Central memory CD8-positive, alpha-beta T cell (primary cell): ENCODE measurements at places on chromosomes 6 and 20.
A peak's percentile ranks its signal among the peaks of the same experiment; 100 is the strongest.

- DNase-seq, result no peak
- H3K27ac ChIP-seq, result no peak overlapping the region
- H3K4me3 ChIP-seq, result no peak overlapping the region
- H3K36me3 ChIP-seq, result no peaks in the 10 kb centered on the region
- H3K4me1 ChIP-seq, result no peaks in the 10 kb centered on the region
- H3K27me3 ChIP-seq, result peaks cover 12% of the 10 kb centered on the region
Observed at GRCh38 chr6:135820340-135820739, 31.2 kb upstream of the PDE7B start.

DNA sequence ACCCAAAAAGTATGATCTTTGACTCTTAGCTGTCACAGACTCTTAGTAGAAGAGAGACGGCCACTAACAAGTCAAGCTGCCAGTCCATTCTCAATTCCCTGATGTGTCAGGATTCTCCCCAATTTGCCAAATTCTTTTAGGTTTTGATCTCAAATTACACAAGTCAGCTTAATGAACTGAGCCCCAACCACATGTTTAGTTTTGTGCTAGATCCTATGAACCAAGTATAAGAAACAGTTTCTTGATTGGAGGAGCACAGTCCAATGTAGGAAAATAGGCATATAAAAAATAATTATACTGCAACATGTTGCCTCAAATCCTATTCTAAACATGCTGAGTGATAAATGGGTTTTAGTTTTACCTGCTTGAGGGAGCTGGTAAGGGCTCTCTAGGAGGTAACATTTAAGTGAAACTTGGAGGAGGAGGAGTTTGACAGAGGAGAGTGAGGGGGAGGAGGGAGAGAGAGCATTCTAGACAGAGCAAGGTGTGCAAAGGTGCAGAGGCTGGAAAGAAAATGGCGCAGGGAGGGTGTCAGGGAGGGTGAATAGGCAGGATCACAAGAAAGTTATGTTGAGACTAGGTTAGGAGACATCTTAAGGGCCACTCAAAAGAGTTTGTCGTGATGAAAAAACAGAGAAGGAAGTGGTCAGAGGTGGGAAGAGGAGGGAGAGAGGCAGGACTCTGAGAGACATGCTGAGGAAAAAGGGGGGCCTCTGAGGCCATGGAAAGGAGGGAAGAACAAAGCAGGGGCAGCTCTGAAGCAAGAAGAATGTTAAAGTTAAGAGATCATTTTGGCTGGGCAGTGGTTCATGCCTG, 22.8 kb upstream of the FAM83C start:
- no peak for DNase-seq
- peak overlapping the region; percentile 30 for H3K27ac ChIP-seq
- H3K27me3 ChIP-seq, result no peaks in the 10 kb centered on the region
- peaks cover 16% of the 10 kb centered on the region for H3K4me1 ChIP-seq

- H3K27ac ChIP-seq, result no peak overlapping the region
- H3K4me3 ChIP-seq, result no peak overlapping the region
- DNase-seq, result no peak
- no peaks in the 10 kb centered on the region for H3K4me1 ChIP-seq
- peaks cover 77% of the 10 kb centered on the region for H3K27me3 ChIP-seq
Observed at GRCh38 chr6:84767526-84768201, 3.3 kb upstream of the TBX18 start.

DNA sequence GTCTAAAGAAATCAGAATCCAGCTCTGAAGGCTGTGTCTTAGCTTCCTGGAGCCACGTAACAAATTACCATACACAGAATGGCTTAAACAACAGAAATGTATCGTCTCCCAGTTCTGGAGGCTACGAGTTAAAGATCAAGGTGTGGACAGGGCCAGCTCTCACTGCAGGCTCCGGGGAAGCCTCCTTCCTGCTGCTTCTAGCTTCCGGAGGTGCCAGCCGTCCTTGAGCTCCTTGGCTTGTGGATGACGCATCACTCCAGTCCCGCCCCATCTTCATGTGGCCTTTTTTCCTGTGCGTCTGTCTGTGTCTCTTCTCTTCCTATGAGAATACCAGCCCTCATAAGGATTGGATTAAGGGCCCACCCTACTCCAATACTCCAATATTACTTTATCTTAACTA, 319.1 kb upstream of the QKI start:
- H3K27me3 ChIP-seq, result no peaks in the 10 kb centered on the region
- no peak overlapping the region for H3K4me3 ChIP-seq
- no peak overlapping the region for H3K27ac ChIP-seq
- H3K4me1 ChIP-seq, result no peaks in the 10 kb centered on the region
- DNase-seq, result no peak

- peak overlapping the region; percentile 94 for H3K27ac ChIP-seq
- peaks cover 2% of the 10 kb centered on the region for H3K36me3 ChIP-seq
- peak overlapping the region; percentile 84 for H3K4me3 ChIP-seq
Observed at GRCh38 chr6:2221726-2222274, 23.6 kb downstream of the GMDS start.

- no peak overlapping the region for H3K4me3 ChIP-seq
- no peak for DNase-seq
- H3K27me3 ChIP-seq, result no peaks in the 10 kb centered on the region
- peaks cover 33% of the 10 kb centered on the region for H3K4me1 ChIP-seq
- H3K36me3 ChIP-seq, result peaks cover 6% of the 10 kb centered on the region
Observed at GRCh38 chr6:40474937-40475336, 112.2 kb downstream of the LRFN2 start.

- peaks cover 9% of the 10 kb centered on the region for H3K27me3 ChIP-seq
- no peak overlapping the region for H3K27ac ChIP-seq
- H3K4me3 ChIP-seq, result no peak overlapping the region
- no peaks in the 10 kb centered on the region for H3K4me1 ChIP-seq
- H3K36me3 ChIP-seq, result no peaks in the 10 kb centered on the region
Observed at GRCh38 chr20:50056951-50057713, 55.8 kb downstream of the UBE2V1 start.

DNA sequence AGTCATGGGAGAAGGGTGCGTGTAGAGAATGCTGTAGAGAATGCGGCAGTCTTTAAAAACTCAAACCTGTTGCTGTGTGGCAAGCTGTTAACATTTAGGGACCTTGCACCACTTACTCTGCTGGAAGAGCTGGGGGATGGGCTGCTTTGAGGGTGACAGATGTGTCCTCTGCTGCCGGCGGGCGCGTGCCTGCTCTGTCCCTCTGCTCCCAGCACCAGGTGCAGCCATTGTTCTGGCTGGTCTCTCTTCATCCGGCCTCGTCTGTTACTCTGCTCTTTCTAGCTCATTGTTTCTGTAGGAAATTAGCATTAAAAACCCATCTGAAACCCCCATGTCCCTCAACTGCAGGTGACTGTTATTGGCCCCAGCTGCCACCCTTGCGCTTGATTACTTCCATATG, 78.5 kb downstream of the CBFA2T2 start:
- DNase-seq, result no peak
- H3K27me3 ChIP-seq, result no peaks in the 10 kb centered on the region
- no peaks in the 10 kb centered on the region for H3K36me3 ChIP-seq

- H3K4me3 ChIP-seq, result peak overlapping the region; percentile 19
- H3K27me3 ChIP-seq, result no peaks in the 10 kb centered on the region
- H3K36me3 ChIP-seq, result peaks cover 35% of the 10 kb centered on the region
- H3K4me1 ChIP-seq, result peaks cover 23% of the 10 kb centered on the region
Observed at GRCh38 chr6:42693725-42694323, 28.6 kb downstream of the PRPH2 start.

GRCh38 chr6:17971128-17972073, 16.0 kb downstream of the KIF13A start:
- no peak for DNase-seq
- H3K4me3 ChIP-seq, result no peak overlapping the region
- peaks cover 2% of the 10 kb centered on the region for H3K36me3 ChIP-seq
- no peaks in the 10 kb centered on the region for H3K4me1 ChIP-seq

DNA sequence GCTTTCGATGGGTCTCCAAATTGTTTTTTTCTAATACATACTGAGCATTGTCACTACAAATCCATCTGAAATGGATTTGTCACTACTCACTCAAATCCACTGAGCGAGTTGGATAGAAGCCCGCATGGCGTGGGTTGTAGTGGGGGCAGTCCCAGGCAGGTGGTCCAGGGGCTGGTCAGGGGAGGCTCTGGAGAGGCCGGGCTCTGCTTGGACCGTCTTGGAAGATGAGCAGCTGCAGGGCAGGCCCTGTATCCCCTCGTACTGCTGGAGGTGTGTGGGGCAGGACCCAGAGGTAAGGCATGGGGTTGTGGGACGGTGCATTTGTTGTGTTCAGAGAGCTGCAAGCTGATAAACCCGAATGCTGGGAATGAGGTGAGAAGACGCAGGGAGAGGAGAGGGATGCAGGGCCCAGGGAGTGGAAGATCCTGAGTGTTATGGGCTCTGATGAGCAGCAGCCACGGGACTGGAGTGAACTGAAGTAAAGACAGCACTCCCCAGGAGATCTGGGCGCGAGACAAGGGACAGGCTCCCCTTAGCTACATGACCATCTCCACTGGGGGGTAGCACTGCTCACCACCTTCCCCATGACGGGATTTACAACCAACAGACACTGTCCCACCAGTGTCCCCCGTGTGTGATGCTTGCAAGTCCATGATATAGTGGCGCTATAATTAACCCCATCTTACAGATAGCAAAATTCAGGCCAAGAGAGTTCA, 45.9 kb downstream of the PSMG4 start:
- no peak for DNase-seq
- H3K4me1 ChIP-seq, result no peaks in the 10 kb centered on the region
- no peak overlapping the region for H3K4me3 ChIP-seq
- no peak overlapping the region for H3K27ac ChIP-seq

- no peaks in the 10 kb centered on the region for H3K36me3 ChIP-seq
- no peak overlapping the region for H3K4me3 ChIP-seq
- peaks cover 30% of the 10 kb centered on the region for H3K27me3 ChIP-seq
- no peaks in the 10 kb centered on the region for H3K4me1 ChIP-seq
- DNase-seq, result no peak
Observed at GRCh38 chr6:125124049-125124669, 29.4 kb upstream of the TPD52L1 start.

DNA sequence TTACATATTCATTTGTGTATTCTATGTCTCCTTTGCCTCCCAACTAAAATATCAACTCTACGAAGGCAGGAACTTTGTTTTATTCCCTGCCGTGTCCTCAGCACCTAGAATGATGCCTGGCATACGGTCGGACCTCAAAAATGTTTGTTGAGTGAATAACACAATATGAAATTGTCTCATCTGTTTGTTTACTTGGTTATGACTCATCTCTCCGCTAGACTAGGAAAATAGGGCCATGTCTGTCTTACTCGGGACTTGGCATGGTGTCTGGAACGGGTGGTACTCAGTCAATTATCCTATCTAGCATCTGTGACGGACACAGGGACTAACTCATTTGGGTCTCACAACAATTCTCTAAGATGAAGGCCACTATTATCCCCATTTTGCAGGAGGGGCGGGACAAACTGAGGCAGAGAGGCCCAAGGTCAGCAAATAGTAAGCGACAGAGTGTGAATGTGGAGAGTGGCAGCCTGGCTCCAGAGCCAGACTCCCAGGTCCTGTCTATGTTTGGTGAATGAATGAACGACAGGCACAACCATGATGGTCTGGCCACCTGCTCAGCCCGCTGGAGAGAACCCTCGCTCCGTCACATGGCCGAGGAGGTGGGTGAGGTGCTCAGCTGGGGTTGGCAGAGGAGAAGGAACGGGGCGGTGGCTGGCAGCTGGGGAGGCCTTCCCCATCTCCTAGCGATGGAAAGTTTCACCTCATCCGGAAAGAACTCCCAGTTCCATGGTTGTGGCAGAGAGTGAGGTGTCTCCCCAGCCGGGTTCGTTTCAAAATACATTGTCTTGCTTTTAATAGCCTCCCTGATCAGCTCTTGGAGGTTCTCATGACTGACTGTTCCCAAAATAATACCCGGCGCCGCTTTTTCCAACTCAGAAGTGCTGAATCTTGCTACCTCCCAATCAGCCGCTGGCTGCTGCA, 27.6 kb upstream of the NFATC2 start:
- H3K4me1 ChIP-seq, result no peaks in the 10 kb centered on the region
- DNase-seq, result no peak
- no peaks in the 10 kb centered on the region for H3K36me3 ChIP-seq
- no peak overlapping the region for H3K4me3 ChIP-seq
- no peaks in the 10 kb centered on the region for H3K27me3 ChIP-seq
- H3K27ac ChIP-seq, result no peak overlapping the region

- DNase-seq, result no peak
- H3K4me1 ChIP-seq, result no peaks in the 10 kb centered on the region
Observed at GRCh38 chr20:12093057-12093796, 175.5 kb downstream of the BTBD3 start.

- H3K36me3 ChIP-seq, result no peaks in the 10 kb centered on the region
- H3K4me3 ChIP-seq, result no peak overlapping the region
- no peak for DNase-seq
- H3K27me3 ChIP-seq, result peaks cover 33% of the 10 kb centered on the region
- H3K4me1 ChIP-seq, result no peaks in the 10 kb centered on the region
- no peak overlapping the region for H3K27ac ChIP-seq
Observed at GRCh38 chr20:18822832-18823231, 9.2 kb downstream of the SCP2D1 start.

DNA sequence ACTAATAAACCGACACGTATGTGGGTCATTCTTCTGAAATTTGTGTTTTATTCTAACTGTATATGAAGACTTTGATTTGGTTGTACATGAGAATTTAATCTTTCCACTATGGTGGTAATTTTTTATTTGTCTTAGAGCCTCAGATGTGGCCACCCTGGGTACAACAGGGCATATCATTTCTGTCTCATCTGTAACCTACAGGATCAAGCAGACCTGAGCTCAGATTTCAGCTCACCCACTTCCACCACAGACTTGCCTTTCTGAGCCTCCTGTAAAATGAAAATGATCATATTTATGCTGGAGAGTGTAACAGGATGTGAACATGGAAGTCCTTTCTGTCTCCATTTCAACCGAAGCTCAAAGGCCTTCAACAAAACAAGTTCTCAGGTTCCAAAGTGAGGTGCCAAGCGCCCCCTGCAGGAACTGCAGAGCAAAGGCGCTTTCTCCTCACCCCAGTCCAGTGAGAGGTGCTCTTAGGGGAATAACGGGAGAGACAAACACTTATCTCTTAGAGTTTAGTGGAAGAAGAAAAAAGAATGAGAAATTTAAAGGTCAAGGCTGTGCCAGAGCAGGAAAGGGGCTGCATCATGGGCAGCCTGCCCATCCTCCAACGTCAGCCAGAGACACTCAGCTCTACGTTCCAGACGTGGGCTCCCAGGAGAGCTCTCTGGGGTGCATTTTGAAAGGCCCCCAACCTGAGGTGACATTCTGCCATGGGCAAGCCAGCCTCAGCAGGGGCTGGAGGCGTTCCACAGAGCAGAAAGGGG, 23.0 kb upstream of the CD24 start:
- H3K27ac ChIP-seq, result no peak overlapping the region
- no peaks in the 10 kb centered on the region for H3K36me3 ChIP-seq
- H3K27me3 ChIP-seq, result no peaks in the 10 kb centered on the region

GRCh38 chr20:44659931-44660330, 8.4 kb upstream of the ADA start:
- DNase-seq, result no peak
- H3K27ac ChIP-seq, result peak overlapping the region; percentile 66
- peaks cover 14% of the 10 kb centered on the region for H3K36me3 ChIP-seq
- H3K4me3 ChIP-seq, result no peak overlapping the region
- no peaks in the 10 kb centered on the region for H3K27me3 ChIP-seq

- H3K4me1 ChIP-seq, result peaks cover 14% of the 10 kb centered on the region
- H3K27ac ChIP-seq, result no peak overlapping the region
- no peak for DNase-seq
Observed at GRCh38 chr6:40588480-40588879, 1.3 kb upstream of the LRFN2 start.

- H3K27ac ChIP-seq, result no peak overlapping the region
- H3K4me1 ChIP-seq, result no peaks in the 10 kb centered on the region
- peaks cover 50% of the 10 kb centered on the region for H3K27me3 ChIP-seq
- H3K4me3 ChIP-seq, result no peak overlapping the region
- DNase-seq, result no peak
Observed at GRCh38 chr20:48324744-48325143, 503.1 kb downstream of the PREX1 start.
